ENCODE measurements at places on chromosomes 4 and X.
A peak's percentile ranks its signal among the peaks of the same experiment; 100 is the strongest.

DNA sequence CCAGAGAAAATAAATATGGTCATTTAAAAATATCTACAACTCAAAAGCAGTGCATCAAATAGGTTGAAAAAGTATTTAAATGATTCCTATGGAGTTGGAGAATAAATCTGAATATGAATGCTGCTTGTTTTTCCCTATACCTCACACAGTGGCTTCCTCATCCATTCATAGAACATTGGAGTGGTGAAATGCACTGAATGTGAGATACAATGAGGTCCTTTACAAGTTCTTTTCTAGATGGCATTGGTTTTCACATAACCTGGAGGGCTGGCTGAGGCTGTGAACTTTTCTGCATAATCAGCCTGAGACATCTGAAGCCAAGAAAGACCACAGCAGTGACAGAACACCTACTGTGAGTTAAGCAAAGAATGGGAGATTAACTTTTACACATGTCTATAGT, 279.1 kb upstream of the NRK start:
- DNase-seq, result no peak

DNA sequence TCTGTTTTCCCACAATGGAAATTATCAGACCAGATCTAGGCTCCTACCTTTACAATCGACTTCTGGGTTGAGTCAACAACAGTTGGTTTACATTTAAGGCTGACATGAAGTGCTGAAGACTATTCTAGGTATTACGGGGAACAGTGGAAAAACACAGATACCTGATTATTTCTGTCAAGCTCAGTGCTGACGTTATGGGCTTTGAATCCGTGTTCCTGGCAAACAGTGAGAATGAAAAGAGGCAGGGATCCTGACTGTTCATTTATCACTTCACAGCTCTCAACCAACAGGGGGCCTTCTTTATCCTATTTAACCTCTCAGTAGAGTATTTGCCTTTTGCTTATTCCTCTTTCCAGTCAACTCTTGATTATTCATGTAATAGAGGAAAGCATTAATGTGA, 43.1 kb downstream of the TMEM164 start:
- DNase-seq, result no peak

- DNase-seq, result no peak
Measured at GRCh38 chr4:93092765-93093164, 735.8 kb upstream of the ATOH1 start.

DNA sequence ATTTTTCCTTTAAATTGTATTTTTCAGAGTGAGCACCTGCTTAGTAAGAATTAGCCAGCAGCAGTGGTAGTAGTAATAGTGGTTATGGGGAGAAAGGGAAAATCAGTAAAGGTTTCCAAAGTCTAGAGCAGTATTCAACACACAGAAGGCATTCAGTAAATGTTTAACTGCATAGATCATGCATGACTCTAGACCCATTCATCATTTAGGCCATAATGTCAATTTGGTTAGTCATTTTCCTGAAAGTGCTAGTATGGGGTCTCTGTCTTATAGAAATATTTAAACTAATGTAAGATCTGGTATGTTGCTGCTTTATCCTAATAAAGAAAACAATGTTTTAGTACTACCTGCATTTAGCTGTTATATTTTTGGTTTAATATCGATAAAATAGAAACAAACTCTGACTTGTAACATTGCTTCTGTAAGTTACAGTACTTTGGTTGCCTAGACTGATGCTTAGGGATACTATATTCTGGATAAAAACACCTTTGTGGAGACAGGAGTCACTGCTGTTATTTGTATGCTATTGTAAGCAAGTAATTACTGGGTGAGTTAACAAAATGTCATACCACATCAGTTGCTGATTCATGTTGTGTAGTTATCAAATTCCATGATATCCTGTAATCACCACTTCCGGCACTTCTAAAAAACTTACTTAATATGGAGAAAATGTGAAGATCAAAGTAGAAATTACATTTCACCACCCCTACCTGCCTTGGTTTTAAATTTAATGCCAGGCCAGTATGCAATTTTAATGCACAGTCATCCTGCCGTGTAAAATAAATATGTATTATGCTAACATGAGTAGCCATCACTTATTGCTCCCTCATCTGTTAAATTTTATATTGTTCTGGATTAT, 115.8 kb upstream of the BMPR1B start:
- no peak for DNase-seq

DNA sequence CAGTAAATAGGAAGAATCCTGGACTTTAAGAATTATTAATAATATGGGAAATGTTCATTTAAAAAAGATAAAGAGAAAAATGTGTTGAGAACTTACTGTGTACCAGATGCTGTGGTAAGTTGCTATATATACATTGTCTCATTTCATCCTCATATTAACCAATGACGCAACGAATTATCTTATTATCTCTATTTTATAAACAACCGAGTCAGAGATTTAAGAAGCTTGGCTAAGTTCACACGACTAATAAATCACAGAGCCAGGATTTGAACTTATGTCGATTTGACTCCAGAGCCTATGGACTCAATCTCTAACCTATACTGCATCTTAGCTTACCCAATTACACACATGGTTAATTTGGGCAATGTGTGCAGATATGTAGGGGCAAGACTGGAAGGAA, 15.5 kb upstream of the DCTD start:
- DNase-seq, result no peak

- no peak for DNase-seq
Measured at GRCh38 chrX:129695535-129695934, 40.8 kb upstream of the APLN start.

DNA sequence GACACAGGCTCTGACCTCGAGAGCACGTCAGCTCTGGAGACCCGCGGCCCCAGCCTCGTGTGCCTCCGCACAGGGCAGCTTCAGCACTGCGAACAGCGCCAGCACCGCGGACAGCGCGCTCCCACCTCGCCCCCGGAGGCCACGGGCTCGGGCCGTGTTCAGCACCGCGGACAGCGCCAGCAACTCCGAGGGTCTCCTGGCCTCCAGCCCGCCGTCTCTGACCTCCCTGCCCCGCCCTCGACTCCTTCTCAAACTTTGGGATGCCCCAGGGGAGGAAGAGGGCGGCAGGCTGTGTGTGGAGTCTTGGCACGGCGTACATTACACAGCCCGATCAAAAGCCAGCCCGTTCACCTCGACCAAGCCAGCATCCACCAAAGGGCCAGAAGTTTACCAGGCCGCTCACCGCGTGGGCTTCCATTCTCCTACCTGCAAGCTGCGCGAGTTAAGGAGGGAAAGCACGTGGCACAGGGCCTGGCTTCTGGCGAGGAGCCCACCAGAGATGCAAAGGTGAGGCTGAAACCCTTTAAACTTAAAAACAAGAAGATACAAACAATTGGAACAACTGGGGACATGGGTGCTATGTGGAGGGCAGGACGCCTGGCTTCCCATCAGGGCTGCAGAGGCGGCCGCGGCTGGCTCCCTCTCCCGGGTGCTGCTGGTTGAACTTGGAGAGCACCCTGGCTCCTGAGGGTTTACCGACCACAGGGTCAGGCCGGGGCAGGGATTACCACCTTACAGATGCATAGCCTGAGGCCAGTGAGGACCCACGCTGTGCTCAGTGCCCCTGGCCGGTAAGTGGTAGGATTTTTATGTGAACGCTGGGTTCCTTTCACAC, 4.5 kb upstream of the NKX1-1 start:
- DNase-seq, result peak; percentile 19

DNA sequence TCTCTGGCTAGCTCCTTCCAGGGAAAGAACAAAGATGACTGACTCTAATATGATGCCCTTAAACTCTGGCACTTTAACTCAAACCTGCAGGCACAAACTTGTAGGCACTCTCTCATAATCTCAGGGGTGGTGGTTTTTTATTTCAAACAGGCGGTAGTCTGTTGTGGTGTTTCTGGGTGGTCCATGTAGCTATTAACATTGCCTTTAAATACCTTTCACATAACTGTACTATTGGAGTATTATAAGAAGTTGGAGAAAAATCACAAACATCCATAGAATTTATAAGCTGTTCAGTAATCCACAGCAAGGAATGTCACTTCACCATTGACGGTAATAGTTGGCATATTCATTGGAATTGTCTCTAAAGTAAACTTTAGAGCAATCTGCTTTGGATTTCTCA, 204.2 kb upstream of the PDE5A start:
- no peak for DNase-seq

DNA sequence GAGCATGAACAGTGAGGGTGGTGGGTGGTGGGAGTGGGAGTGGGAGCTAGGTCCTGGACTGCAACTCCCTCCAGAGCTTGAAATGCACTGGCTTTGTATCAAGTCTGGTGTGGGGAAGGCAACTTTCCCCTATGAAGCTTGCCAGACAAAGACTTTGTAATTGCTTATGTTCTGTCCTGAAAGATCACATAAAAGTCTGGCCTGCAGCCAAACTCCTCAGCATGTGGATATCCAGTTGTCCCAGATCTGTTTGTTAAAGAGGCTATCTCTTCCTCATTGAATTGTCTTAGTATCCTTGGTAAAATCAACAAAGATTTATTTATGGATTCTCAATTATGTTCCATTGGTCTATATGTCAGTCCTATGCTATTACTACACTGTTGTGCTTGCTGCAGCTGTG, 607.9 kb downstream of the GLUD2 start:
- no peak for DNase-seq

DNA sequence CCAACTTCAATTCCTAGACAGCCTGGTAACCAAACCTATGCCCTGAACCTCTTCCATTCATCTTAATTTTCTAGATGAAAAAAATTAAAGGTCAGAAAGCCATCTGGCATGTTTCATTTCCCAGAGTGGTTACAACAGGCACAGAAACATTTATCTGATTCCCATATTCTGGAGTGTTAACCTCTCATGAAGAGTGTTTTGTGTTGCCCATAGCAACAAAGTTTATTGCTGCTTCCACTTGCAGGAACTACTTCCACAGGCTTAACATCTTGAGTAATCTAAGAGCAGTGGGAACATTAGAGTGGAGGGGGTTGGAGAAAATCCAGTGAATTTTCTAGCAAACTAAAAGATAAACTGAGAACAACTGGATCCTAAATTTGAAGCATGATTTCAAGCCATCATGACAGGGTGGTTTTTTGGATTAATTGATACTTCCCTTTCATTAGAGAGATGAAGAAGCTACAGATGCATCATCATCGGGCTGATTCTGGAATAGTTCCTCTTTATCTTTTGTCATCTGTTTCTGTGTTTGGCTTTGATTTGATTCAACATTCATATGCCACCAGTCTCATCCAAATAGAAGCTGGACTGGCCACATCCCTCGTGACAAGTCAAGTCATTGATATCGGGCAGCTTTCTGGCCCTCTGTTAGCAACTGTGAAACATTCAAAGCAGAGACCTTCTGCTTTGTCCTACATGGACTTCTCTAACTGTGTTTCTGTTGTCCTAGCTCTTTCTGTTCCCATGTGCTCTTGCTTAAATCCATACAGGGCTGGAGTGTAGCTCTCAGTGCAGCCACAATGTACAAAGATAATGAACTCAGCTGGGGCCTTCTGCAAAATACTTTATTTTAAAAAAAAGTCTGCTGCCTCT, 167.3 kb downstream of the MID1IP1 start:
- no peak for DNase-seq

- DNase-seq, result no peak
Measured at GRCh38 chrX:129043138-129043537, 480.2 kb downstream of the SMARCA1 start.

DNA sequence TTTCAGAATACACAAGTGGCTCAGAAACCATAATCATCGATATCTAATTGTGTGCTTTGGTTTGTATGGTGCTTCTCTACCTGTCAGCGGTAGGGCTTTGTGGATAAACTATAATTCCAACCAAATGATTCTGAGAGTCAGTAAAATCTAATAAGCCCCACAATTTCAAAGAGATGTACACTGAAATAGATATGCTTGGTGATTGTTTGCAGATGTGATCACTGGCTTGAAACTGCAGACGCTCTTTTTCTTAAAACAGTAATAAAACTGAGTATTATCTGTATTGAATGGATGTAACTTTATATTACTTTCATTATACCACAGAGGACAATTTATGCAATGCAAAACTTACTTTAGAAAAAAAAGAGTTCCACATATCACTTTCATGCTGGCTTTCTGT, 198.8 kb upstream of the ANXA10 start:
- DNase-seq, result no peak

GRCh38 chrX:24774650-24775049, 80.9 kb downstream of the POLA1 start:
- DNase-seq, result no peak

DNA sequence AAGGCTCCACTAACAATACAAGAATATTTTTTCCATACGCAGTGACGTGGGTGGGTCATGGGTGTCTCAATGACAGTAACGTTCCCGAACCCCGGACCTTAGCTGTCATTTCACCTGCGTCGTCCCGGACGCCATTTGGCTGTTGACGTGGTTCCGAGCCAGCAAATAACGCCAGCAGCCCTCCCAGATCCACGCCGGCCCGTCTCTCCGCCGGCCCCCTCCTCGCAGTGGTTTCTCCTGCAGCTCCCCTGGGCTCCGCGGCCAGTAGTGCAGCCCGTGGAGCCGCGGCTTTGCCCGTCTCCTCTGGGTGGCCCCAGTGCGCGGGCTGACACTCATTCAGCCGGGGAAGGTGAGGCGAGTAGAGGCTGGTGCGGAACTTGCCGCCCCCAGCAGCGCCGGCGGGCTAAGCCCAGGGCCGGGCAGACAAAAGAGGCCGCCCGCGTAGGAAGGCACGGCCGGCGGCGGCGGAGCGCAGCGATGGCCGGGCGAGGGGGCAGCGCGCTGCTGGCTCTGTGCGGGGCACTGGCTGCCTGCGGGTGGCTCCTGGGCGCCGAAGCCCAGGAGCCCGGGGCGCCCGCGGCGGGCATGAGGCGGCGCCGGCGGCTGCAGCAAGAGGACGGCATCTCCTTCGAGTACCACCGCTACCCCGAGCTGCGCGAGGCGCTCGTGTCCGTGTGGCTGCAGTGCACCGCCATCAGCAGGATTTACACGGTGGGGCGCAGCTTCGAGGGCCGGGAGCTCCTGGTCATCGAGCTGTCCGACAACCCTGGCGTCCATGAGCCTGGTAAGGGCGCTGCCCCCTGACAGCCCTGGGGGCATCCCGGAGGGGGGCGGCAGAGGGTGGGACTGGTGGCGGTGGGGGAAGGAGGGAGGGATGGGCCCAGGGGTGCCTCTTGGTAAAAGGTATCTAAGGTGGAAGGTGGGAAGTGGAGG, at the start of gene CPE:
TSS of gene CPE (plus strand) at position 264 of the 933 bp plus-strand sequence. CDS start at position 478, 214 bp downstream.
- DNase-seq, result no peak

DNA sequence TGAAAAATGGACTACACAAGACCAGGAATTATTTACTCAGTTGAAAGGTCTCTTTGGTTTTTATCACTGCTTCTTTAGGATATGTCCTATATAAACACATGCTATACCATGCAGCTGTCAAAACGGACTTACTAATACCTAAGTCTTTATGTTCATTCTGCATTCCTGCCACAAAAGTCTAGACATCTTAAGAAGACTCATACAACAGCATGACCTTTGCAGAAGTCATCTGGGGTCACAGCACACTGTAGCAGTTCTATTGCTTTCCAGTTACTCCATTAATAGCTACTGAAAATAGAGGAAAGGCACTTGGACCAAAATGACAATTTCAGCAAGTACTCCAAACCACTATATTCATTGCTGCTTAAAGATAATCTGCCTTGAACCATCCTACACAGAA, 53.2 kb downstream of the DDX60 start:
- DNase-seq, result no peak
